ENCODE measurements at places on chromosomes 1 and 21.

DNA sequence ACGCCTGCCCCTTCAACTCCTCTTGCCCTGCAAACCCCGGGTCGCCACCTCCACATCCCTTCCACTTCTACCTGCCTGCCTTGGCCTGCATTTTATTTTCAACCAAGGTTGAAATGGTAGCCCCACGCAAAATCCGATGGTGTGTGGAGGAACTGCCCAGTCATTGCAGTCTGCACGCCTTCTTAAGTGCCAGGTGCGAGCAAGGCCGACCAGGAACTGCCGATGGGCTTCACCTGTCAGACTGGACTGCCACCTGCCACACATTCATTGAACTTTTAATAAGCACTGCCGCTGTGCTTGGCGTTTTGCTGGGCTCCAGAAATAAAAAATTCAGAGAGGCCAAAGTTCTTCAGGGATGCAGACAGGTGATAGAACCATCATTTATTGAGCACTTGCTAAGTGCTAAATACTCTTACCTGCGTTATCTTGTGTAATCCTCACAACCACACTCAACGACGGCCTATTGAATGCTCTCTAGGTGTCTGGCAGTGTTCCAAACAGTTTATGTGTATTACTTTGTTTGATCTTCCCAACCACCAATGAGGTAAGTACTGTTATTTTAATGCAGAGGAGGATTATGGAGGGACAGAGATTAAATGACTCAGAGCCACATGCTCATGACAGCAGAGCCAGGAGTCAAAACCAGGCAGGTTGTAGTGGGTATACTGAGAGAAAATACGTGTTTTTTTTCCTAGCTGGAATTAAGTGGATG lies 36.2 kb downstream of the CACHD1 start:
- DNase-seq: peak; percentile 65

- DNase-seq: no peak
Measured at GRCh38 chr1:39063191-39063590, 37.0 kb downstream of the NDUFS5 start.

GRCh38 chr1:197388801-197389200 lies 120.7 kb downstream of the CRB1 start:
- DNase-seq: no peak

DNA sequence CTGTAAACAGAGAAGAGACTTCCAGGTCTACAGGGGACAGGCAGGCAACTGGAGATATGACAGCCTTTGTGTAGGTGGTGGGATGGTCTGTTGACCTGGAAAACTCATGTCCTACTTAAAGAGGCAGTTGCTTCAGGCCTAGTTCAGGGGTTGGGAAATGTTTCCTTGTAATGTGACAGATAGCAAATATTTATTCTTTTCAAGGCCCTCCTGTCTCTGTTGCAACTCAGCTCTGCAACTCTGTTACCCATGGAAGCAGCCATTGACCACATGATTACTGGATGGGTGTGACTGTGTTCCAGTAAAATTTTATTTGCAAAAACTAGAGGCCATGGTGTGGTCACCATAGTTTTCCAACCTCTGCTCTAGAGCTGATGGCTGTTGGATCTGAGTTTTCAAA lies 341.9 kb downstream of the PTBP2 start:
- DNase-seq: no peak

All from NCI-H2171 (cell line).